ENCODE measurements at places on chromosomes 16 and 17. TPM values are rescaled to one million over a fixed set of nuclear protein-coding genes. Genes with fewer than 3 reads are reported as not detected.

Gene BIRC5
- 50.1 TPM for total RNA-seq

- no peak for DNase-seq
Measured at GRCh38 chr17:80951121-80952090, 40.2 kb upstream of the CHMP6 start.

DNA sequence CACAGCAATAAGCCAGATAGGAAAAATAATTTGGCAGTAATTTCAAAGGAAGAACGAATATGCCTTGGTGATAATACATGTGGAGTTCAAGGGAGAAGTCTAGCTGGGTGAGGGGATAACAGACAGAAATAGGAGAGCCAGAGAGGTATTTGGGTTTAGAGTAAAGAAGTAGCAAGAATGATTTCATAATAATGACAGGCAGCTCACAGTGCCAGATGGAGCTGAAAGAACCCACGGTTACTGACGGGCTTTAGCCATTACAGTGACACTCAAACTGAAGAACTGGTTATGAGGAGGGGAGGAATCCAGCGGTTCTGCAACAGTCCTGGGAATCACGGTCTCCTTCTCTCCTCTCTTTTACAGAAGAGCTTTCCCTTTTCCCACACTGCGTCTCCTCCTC lies 2.2 kb downstream of the OR4D1 start:
- DNase-seq: no peak

Gene TOM1L1
- 24.2 TPM for total RNA-seq

All from fibroblast of villous mesenchyme (primary cell).